ENCODE measurements at places on chromosomes 11 and 22.
A peak's percentile ranks its signal among the peaks of the same experiment; 100 is the strongest.

GRCh38 chr22:24948356-24949202 is 2.1 kb upstream of the LHFPL7 start:
- DNase-seq = no peak

DNA sequence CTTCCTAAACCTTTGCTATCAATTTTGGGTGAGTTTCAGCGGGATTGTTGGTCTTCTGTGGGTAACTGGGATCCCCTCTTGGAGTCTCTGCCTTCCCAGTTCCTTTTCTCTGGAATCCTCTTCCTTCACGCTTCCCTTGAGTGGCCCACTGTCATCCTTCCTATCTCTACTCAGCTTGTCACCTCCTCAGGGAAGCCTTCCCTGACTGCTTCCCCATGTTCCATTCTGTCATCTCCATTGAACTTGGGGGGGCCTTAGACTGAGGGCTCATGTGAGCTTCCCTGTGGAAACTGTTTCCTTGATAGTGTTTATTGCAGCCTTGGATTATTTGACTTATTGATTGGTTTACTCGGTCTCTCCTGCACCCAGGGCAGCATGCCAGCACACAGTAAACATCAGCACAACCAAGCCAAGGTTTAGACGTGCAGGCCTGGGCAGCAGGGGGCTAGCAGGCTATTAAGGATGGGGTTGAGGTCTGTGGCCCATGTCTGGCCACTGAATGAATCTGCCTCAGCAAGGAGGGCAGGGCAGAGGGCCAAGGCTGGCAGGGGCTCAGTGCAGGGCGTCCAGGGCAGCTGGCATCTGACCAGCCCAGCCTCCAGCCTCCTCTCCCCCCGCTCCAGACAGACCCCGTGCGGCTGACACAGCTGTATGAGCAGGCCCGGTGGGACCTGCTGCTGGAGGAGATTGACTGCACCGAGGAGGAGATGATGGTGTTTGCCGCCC is 7.2 kb downstream of the TRPT1 start:
- DNase-seq = no peak

DNA sequence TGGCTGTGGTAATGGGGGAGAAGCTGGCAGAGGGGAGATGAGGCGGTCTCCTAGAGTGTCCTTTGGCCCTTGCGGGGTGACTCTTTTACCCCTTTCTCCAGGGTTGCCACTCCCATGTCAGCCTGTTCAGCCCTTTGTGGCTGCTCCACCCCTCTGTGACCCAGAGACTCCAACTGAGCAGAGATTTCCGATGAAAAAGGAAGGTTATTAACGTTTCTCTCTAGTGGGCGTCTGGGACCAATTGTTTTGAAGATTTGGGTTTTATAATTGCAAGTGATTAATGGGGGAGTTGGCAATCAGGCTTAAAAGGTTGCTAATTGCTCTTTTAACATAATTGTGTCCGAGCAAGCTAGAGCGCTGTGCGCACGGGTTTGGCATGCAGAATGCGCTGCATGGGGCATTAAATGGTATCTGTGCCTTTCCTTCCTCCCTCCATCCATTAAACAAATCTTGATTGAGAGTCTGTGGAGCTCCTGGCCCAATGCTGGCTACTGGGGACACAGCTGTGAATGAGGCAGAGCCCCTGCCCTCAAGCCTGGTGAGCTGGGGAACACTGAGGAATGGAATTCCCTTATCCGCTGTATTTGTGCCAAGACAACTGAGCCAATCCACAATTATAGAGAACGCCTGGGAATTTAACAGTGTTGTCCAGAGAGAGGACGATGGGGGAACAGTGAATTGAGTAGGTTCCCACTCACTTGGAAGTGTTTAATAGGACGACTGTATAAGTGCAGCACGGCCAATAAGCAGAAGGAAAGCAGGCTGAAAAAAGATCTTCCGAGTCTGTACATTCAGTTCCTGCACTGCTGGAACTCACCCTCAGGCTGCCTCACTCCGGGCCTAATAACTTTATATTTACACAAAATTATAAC is 295.9 kb downstream of the MIAT start:
- no peak for DNase-seq

DNA sequence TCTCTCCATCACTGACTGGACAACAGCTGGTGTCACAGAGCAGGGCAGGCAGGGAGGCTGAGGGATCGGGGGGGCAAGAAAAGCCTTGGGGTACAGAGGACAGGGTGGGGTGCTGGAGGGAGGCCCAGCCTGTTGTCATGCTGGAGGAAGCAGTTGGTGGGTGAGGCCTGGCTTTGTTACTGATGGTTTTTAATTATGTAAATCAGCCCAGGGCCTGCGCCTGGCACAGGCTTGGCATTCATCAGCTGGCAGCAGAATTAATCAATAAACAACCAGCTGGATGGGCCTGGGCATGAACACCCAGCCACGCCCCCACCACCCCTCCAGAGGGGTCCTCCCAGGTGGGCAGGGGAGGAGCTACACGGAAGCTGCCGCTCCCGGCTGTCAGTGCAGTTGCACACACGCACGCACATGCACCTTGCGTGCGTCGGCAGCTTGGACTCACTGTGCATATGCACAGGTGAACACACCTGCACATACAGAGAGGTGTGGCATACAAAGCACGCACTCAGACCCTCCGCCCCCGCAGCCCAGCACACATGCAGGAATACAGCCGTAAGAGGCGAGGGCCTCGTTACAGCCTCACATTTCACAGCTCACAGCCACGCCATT is 21.3 kb upstream of the ELFN2 start:
- DNase-seq = no peak

DNA sequence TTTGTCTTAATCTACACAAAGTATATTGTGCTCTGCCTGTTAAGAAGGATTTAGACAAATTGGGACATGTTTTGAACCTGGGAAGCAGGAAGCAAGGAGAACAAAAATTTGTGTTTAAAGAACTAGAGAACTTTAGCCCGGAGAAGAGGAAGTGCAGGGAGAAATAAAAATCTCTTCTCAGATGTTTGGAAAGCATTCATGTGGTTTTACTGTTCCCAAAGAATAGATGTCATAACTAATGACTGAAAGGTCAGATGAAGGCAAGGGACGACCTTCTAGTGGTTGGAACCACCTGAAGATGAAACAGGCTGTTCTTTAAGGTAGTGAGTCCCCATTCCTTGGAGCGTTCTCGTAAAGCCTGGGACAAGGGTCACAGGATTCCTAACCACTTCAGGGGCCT is 38.3 kb downstream of the IRAG1 start:
- no peak for DNase-seq

DNA sequence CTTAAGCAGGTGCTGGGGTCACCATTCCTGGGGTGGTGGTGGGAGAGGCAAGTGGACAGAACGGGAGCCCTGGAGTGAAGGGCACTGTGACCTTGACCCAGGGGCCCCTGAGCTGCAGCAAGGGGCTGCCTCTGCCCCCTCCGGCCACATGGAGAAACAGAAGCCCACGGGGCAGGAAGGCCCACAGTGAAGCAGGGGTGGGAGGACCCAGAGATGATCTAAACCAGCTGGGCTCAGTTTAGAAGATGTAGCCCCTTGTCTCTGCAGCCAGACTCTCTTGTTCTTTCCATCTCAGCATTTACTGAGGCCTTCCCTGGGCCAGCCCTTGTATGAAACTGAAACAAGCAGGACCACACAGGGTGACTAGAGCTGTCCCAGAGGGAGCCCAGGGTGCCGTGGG is 30.5 kb downstream of the WNT11 start:
- no peak for DNase-seq

GRCh38 chr11:134206185-134206584 is 17.6 kb downstream of the NCAPD3 start:
- no peak for DNase-seq

GRCh38 chr11:57549983-57550382 is 12.6 kb downstream of the SMTNL1 start:
- no peak for DNase-seq

GRCh38 chr11:355581-356458 is 13.5 kb upstream of the B4GALNT4 start:
- DNase-seq = peak; percentile 85

DNA sequence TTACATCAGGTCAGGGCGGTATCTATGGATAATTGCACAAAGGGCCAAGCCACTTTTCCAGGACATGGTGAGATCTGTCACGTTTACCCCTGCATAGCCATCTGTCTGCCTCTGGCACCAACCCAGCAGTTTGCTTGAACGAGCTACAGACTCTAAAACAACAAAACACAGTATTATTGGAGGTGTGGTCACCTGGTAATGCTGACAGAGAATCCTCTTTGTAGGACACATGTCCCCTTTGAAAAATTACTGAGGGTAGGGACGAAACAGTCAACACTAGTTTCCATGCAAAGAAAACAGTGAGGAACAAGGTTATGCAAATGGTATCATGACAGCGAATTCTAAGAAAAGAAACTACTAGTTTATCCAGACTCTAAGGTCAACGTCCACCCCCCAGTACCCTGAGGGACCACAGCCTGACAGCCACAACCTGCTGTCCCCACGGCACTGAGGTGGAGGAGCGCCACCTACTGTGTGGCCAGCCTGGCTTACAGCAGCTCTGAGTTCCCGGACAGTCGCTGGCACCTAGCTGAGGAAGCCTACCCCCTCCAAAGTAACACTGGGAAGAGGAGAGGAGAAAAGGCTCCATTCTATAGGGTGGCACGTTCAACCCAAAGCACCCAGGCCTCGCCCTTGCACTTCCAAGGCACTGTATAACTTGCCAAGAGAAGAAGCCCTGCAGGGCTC is 117.4 kb upstream of the BID start:
- no peak for DNase-seq

DNA sequence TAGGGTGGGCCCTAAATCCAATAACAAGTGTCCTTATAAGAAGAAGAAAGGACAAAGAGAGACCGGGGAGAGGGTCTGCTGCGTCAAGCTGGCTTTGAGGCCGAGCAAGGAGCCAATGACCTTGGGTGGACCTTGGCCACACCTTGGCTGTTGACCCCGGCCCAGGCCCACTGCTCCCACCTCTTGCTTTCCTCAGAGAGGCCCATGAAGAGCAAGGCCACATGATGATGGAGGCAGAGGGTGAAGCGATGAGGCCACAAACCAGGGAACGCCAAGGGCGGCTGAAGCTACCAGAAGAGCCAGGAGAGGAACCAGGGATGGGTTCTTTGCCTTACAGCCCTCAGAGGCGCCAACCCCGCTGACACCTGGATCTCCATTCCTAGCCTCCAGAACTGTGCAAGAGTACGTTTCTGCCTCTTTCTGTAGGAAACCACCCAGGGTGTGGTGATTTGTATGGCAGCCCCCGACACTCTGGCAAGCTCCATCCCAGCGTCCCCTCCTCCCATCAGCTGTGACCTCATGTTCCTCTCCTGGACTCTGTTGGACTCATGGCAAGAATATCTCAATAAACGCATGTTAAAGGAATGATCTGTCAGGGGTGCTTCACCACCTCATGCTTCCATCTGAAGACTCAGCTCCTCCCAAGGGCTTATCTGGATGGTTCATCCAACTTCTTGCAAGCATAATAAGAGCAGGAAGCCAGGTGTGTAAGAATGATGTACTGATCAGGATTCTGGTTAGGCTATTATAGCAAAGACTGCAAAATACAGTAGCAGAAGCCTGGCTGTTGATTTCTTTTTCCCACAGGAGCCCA is 41.6 kb upstream of the LINC01488 start:
- no peak for DNase-seq

- DNase-seq = no peak
Measured at GRCh38 chr11:101759771-101760450, 154.9 kb upstream of the CEP126 start.

DNA sequence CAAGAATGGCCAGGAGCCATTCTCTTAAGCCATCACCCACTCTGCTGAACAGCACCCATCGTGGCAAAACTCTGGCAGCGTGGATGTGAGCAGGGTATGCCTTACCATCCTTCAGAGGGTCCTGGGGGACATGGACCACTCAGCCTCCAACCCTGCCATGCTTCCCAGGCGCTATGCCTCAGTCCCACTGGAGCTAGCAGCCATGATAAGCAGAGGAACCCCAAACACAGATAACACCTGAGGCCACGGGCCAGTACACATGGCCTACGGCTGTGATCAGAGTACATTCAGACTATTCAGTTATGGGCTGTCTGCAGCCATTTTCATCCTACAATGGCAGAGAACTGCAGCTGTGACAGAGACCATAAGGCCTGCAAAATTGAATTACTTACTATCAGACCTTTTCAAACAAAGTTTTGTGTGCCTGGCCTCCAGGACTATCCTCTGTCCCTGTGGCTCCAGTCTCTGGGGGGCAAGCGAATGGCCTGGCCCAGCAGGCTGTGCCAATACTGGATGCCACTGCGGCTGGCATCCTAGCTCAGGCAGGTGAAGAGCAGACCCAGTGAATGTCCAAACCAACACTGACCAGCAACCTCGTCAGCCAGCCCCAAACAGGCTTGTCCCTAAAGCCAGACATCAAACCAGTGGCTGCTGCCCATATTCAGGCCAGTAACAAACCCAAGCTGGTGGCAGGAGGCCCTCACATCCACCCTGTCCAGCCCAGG is 6.9 kb downstream of the ARVCF start:
- no peak for DNase-seq

DNA sequence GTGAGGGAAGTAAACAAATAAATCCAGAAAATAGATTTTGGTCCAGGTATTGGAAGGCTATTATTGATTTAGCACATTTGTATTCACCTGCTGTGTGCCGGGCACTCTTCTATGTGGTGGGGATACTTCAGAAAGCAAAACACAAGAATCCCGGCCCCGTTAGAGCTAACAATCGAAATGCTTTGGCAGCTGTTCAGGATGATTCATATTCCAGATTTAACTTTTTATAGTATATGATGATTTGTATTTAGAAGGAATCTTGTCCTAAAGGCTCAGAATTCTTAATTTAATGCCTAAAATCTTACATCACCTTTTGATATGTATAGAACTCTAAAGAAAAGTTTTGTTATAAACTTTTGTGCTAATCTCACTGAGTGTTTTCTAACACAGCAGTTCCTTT is 28.0 kb downstream of the ZC3H12C start:
- peak; percentile 39 for DNase-seq

- DNase-seq = no peak
Measured at GRCh38 chr22:17655289-17655688, 16.7 kb downstream of the BCL2L13 start.

GRCh38 chr11:110141812-110142211 is 48.6 kb downstream of the ZC3H12C start:
- DNase-seq = no peak

DNA sequence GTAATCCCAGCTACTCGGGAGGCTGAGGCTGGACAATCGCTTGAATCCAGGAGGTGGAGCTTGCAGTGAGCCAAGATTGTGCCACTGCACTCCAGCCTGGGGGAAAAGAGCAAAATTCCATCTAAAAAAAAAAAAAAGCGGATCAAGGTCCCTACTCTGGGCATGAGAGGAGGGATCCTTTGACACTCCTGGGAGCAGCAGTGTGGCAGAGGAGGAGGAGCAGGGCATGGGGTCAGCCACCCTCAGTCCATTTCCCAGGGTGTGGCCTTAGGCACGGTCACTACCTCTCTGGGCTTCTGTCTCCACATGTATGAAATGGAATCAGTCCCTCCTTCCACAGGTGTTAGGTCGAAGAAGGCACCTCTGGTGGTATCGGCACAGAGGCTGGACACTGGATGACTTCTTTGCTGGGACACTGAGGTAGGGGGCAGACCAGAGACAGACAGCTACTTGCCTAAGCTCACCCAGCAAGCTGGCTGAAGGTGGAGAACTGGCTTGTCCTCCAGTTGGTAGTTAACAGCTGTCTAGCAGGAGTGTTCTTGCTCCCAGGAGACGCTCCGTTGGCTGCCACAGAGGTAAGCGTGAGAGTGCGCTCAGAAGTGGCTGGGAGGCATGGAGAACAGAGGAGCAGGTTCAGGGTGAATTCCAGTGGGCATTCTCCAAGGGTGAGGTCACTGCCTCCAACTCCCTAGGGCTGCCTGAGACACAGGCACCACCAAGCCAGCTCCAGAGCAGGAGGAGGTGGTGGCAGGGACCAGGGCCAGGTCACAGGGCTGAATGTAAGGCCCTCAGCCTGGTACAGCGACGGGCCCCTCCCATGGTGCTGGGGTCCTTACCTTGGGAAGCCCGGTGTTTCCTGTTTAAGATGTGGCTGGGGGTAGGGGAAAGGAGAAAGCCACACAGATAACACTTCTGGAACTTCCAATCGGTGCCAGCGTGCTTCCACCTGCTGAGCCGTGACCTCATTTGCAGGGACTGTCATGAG is 19.5 kb downstream of the TXN2 start:
- no peak for DNase-seq

Measured in smooth muscle cell of the brain vasculature (primary cell).